Left renal pelvis (tissue), 4 donors: ENCODE measurements at places on chromosomes 13 and 19.

DNA sequence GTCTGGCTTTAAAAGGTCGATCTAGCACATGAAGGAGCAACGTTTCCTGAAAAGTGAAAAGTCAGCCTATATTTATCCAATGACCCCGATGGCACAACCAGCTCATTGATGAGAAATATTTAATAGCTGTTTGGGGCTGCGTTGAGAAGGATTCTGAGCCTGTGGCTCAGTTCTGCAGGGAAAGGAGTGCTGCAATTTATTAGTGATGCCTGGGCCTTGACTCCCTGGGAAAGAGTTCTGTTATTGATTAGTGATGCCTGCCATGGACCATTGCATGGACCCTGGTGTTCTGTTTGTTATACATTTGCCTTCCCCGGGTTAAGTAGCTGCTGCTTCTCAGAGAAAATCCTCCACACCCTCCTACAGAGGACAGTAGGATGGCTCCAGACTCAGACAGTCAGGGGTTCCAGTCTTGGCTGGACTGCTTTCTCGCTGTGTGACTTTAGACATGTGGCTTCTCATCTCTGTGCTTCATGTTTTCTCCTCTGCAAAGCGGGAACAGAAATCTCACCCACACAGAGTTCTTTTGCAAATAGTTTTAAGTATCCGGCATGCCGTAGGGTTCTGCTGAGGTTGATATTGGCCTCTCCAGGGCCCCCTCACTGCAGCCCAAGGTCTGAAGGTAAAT is 17.7 kb upstream of the PTPRS start:
- DNase-seq, result no peak

- DNase-seq, result no peak
Observed at GRCh38 chr19:35913589-35913988, 5.5 kb upstream of the TYROBP start.

- DNase-seq, result no peak
Observed at GRCh38 chr19:55341171-55341588, 1.5 kb downstream of the KMT5C start.

GRCh38 chr19:31350033-31350692 is 927 bp upstream of the TSHZ3 start:
- no peak for DNase-seq

- DNase-seq, result no peak
Observed at GRCh38 chr19:5130371-5131030, 161.6 kb downstream of the KDM4B start.

- DNase-seq, result no peak
Observed at GRCh38 chr13:90388887-90389452, 958.5 kb upstream of the MIR17HG start.

GRCh38 chr19:22807061-22807835 is 23.3 kb upstream of the ZNF99 start:
- no peak for DNase-seq

DNA sequence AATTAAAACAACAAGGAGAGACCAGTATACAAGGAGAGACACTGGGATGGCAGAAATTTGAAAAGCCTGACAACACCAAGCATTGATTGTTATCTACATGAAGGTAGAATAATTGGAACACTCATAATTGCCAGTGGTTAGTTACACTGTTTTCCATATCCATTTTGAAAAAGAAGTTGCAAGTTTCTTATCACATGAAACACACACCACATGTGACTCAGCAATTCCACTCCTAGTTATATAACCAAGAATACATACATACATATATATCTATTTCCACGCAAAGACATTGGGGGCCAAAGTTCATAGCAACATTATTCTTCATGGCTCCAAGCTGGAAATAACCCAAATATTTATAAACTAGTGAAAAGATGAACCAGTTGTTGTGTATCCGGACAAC is 15.2 kb upstream of the PABPC3 start:
- no peak for DNase-seq

GRCh38 chr13:24279327-24280110 is 29.9 kb upstream of the C1QTNF9 start:
- DNase-seq, result no peak

DNA sequence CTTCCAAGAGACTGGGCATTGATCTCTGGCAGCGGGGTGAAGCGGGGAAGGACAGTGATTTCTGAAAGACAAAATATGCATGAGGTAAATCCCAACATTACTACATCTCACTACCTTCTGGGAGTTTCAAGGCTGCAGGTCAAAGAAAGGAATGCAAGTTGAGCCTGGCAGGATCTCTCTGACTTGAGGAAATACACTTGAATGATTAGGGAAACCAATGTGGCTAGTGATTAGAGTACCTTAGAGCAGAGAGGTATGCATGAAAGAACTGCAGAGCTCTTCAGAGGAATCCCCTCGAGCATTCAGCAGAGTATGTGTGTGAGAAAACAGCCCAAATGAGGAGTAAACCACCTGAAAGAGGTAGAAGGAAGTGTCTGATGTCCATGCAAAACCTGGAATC is 2874.1 kb upstream of the PCDH20 start:
- DNase-seq, result no peak

DNA sequence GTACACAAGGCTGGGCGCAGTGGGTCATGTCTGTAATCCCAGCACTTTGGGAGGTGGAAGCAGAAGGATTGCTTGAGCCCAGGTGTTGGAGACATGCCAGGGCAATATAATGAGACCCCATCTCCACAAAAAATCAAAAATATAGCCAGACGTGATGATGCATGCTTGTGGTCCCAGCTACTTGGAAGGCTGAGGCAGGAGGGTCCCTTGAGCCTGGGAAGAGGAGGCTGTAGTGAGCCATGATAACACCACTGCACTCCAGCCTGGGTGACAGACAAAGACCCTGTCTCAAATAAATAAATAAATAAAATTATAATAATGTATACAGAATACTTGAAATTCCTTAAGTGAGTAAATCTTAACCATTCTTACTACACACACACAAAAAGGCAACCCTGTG is 127.7 kb downstream of the SPRY2 start:
- no peak for DNase-seq

DNA sequence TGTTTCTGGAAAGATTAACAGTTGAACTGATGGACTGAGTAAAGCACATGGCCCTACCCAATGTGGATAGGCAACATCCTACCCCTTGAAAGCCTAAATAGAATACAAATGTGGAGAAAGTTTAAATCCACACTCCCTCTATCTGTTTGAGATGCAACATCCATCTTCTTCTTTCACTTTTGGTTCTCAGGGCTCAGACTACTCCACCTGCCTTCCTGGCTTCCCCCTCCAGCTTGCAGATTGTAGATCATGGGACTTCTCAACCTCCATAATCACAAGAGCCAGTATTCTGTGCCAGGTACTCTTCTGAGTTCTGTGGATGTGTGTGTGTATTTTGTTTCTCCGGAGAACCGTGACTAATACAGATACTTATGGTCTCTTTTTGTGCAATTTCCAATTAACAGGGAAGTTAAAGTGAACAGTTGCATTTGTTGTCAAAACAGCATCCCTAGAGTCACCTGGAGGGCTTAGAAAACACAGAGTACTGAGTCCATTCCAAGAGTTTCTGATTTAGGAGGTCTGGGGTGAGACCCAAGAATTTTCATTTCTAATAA is 590.3 kb upstream of the MIR17HG start:
- no peak for DNase-seq

DNA sequence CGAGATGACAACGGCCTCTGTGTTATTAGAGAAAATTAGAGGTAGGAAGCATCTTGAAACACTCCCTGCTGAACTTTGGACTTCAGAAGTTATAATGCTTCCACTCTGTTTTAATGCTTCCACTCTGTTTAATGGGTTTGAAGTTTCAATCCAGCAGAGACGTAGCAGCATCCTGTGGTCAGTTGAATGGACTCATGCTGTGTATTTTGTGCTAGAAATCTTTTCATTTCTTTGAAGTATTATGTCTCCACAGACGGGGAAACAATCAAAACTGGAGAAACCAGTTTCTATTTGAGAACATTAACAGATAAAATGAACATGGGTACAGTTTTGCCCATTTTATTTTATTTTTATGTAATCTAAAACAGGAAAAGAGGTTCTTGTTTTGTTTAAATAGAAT is 1736.2 kb downstream of the SLITRK5 start:
- DNase-seq, result no peak

- no peak for DNase-seq
Observed at GRCh38 chr13:113560645-113561416, 23.7 kb upstream of the TFDP1 start.

DNA sequence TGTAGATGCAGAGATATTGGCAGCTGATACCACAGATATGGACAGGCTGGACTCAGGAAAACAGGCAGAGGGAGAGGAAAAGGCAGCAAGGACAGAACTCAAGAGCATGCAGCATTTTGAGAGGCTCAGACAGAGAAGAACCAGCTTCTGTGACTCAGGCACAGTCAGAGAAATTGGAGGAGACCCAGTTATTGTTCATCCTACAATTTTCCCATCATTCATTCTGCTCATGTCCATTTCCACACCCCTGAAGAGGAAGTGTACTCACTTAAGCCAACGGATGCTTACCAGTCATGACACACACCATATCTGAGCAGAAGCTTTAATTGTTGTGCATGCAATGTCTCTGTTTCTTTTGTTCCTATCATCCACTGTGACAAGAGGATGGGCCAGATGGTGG is 359.8 kb upstream of the HTR2A start:
- no peak for DNase-seq

DNA sequence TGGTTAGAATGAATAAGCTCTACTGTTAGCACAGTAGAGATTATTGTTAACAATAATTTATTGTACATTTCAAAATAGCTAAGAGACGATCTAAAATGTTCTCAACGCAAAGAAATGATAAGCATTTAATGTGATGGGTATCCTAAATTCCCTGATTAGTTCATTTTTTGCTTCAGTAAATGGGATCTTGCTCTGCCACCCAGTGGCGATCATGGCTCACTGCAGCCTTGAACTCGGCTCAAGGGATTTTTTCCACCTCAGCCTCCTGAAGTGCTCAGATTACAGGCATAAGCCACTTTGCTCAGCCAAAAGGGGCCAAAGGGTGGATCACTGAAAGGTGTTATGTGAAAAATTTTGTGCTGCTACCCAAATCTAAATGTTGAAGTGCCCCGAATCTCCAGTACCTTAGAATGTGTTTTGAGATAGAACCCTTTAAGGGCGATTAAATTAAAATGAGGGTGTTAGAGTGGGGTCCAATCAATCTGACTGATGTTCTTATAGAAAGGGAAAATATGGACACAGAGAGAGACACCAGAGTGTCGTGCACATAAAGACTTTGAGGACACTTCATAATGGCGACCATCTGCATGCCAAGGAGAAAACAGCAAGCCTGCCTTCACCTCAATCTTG is 31.5 kb upstream of the ZNF766 start:
- peak; percentile 46 for DNase-seq
